ENCODE measurements at places on chromosomes 5 and 9.

GRCh38 chr5:61575103-61575502 lies 243.0 kb downstream of the ZSWIM6 start:
- no peak for DNase-seq

- DNase-seq, result no peak
Measured at GRCh38 chr9:109249615-109250014, 71.2 kb downstream of the EPB41L4B start.

- no peak for DNase-seq
Measured at GRCh38 chr5:38540314-38540713, 16.1 kb downstream of the LIFR start.

DNA sequence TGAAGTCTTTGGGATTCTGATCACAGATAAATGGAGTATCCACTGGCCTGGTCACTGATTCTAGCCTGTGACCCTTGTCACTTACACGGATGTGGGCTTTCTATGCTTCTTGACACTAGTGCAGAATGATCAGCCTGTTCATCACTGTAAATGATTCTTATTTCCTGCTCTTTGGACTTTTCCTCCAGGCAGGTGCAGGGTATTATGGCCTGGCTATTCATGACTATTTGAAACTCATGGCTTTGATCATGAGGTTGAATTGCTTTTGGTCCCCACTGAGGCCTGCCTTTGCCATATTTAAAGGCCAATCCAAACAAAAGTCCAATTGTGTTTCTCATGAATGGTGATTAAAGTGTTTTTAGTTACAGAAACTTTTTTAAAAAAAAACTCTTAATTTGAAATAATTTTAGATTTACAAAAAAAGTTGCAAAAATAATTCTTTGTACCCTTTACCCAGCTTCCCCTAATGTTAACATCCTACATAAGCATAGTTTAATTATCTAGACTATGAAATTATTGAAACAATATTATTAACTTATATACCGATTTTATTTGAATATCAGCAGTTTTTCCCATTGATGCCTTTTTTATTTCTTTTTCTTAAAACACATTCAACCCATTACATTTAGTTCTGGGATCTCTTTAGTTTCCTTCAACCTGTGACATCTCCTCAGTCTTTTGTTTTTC lies 68.1 kb downstream of the GALNT10 start:
- DNase-seq, result no peak

GRCh38 chr9:79480639-79481038 lies 91.1 kb upstream of the TLE4 start:
- no peak for DNase-seq

DNA sequence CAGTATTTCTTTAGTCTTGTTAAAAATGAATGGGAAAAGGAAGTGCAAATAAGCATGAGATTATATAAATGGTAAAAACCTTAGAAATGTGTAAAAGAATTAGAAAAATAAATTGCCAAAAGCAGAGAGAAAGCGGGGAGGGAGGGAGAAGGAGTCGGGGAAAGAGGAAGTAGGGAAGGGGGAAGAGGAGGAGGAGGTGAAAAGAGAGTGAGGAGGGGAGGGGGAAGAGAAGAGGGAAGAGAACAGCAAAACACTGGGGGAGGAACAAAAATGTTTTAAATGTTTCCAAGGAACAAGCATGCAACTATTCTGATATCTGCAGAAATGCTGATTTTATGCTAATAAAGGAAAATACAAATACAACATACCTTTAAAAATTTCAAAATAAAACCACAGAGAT lies 317.5 kb downstream of the PIK3R1 start:
- no peak for DNase-seq

GRCh38 chr5:73691302-73692080 lies 65.5 kb downstream of the ARHGEF28 start:
- no peak for DNase-seq

GRCh38 chr5:173327084-173327947 lies 898 bp downstream of the STC2 start:
- DNase-seq, result no peak

DNA sequence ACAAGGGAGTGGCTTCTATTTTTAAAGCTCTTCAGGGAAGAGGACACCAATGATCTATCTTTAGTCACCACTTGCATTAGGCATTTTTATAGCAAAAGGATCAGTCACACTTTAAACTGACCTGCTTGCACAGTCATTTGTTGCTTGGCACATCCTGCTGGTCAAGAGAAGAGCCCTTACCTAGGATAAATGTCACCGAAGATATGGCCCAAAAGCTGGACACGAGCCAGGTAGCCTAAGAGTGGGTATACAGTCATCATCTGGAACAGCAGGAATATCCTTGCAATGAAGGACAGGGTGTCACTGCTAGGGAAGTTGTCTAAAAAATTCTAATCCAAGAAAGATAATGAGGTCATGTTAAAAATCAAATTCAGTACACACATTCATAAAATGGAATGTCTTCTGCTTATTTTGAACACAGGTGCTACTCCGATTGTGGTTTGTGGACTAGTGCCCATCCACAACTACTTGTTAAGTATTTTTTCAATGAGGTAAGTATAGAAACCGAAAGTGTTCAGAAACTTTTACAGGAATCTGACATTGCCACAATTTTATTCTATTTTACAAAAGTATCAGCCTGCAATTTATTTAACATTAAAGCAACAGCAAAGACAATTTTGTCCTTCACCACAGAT lies 78.4 kb downstream of the SLC38A9 start:
- no peak for DNase-seq

DNA sequence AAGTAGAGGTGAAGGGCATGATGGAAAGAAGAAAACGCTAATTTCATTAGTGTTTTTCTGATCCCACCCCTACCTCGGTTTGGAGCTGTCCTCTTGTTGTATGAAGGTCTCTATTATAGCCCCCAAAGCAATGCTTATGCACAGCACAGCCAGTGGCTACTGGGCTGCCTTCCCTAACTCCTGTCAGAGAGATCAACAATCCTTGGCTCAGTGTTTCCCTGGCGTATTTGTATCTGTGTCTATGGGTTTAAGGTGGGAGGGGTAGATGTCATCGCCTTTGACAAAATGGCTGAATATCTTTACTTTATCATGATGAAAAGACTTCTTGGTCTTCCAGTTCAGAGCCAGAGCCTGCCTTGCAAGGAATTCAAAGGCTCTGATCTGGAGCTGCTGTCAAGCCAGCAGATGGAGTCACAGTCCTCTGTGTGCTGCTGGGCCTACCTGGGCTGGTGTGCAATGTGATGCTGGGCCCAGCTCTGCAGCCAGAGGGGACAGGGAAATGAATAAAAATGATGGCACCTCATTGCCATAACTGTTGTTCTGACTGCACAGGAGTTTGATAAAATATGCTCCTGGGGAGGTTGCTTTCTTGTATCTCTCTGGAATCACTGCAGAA lies 20.1 kb upstream of the HSPA9 start:
- no peak for DNase-seq

- no peak for DNase-seq
Measured at GRCh38 chr5:11072568-11072967, 311.5 kb upstream of the DAP start.

GRCh38 chr5:25362799-25363198 lies 718.0 kb upstream of the CDH10 start:
- DNase-seq, result no peak

GRCh38 chr5:40648150-40648549 lies 31.6 kb upstream of the PTGER4 start:
- DNase-seq, result no peak

- DNase-seq, result no peak
Measured at GRCh38 chr5:139763930-139764791, 31.4 kb upstream of the PSD2 start.

- no peak for DNase-seq
Measured at GRCh38 chr5:72498284-72498683, 8.9 kb downstream of the ZNF366 start.

- DNase-seq, result peak; percentile 47
Measured at GRCh38 chr9:131739133-131739958, 530 bp downstream of the RAPGEF1 start.

DNA sequence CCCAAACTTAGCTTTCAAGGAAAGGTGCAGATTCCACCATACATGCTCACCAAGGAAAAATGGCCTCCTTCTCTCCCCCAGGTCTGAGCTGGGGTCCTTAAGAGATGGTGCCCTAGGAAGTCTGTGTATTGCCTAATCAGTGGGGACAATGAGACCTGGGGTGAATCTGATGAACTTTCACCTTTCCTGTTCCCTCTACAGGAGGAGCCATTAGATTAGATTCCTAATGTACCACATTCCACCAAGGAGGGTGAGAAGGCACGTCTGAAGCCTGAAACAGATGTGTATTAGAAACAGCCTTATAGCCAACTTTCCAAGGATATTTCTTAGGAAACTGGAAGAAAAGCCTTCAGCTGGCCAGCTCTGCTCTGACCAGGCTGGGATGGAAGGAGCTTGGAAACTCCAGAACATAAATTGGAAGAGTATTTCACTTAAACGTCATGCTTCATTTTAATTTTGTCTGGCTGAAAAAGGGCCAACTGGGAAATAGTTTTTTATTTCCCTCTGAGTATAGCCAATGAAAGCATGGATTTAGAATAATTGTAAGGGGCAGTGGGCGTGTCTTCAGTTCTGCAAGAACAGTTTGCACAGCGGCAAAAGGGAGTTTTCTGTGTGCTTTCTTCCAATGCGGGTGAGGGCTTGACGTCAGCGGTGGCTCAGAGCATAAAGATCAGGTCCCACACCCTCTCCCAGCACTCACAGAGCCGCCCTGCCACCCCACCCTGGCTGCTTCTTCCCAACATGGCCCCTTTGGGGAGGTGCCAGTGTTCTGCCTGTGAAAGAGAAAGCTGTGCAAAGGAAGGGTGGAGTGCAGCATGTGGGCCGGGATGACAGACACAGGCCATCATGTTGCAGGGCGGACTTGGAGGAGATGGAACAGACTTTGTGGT lies 210.9 kb downstream of the ESM1 start:
- DNase-seq, result no peak

DNA sequence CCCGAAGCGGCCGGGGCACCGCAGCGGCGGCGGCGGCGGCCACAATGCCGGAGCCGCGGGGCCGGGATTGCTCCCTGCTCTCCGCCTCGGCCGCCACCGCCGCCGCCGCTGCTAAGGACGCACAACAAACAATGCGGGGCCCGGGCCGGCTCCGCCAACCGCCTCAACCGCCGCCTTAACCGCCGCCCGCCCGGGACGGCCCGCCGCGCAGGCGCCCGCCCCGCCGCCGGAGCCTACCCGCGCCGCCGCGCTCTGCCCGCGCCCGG lies 254 bp downstream of the STRBP start:
- DNase-seq, result no peak

- DNase-seq, result no peak
Measured at GRCh38 chr9:19130436-19130835, 3.1 kb upstream of the PLIN2 start.

DNA sequence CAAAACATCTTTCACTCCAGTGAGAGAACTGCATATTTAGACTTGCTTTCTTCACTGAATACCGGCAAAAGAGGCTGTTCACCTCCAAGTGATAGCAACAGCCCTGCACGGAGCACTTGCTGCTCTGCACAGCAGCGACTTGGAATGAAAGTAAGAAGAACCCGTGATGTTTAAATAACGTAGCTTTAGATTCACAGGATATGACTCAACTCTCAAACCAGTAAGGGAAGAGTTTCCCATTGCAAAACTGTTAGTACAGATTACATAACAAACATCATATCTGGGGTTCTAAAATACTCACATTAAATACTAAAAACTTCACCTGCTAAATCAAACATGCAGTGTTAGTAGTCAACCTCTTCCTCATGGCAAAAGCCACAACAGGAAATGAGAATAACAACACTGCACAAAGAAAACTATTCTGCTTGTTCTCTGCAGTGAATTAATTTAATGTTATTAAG lies 203.4 kb downstream of the MCTP1 start:
- no peak for DNase-seq

DNA sequence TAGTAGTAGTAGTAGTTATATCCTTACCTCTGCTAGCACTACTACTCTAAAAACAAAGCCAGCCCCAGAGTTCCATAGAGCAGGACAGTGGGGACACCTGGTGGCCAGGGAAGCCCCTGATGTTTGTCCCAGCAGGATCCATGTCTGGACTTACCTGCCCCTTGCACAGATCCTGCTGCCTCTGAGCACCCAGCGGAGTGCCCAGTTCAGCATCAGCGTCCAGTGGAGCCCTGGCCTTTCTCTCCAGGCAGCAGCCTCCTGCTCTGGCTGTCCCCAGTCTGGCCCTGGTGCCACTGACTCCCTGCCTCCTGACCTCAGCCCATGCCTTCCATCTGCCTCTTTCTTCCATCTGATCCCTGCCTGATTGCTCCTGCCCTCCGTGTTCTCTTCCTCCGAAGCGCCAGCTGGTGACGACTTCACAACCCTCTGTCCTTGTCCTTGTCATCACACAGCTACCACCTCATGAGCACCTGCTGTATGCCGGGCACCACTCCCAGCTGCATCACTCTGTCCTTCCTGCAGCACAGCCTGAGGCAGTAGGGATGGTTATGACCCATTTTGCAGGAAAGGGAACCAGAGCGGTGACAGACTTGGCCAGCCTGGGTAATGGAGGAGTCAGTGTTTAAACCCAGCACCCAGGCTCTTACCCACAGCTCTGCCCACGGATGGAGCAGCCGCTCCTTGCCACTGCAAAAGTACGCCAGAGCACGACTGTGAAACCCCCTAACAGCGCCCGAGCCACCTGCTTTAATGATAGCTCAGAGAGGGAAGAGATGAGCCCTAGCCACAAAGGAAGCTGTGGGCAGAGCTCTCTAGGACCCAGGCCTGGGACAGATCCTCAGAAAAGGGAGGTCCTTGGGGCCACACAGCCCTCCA lies 11.5 kb downstream of the SARDH start:
- DNase-seq, result peak; percentile 44

- DNase-seq, result no peak
Measured at GRCh38 chr5:102523541-102524175, 24.9 kb upstream of the SLCO6A1 start.

- DNase-seq, result no peak
Measured at GRCh38 chr5:34490506-34491250, 165.4 kb upstream of the RAI14 start.

- DNase-seq, result no peak
Measured at GRCh38 chr9:104776797-104777196, 12.9 kb downstream of the NIPSNAP3B start.

DNA sequence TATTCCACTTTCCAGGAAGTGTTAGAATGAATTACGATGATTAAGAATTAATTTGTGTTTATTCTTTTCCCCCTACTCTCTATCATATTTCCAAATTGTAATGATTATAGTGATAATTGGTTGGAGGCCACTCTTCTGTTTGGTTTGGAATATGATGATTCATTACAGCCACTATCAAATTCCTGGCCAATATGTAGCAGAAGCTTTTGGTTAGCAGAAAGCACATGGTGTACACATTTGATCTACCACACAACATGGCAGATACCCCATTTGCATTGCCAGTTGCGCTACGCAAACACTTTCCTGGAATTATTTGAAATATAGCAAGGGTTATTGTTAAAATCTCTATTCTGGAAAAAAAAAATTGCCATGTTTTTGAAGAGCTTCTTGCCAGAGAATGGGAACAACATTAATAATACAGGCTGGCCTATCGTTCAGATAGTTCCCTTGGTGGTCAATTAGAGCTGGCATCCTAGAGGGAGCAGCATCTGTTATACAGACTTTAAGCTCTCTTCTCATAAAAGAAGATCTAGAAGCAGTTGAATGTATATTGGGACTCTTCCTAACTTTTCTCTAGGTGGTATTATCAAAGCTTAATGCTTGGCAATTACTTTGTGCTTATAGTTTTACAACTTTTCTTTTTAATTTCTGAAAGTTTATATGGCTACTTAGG lies 455.0 kb upstream of the ACTBL2 start:
- no peak for DNase-seq

All from effector memory CD8-positive, alpha-beta T cell (primary cell).